Effector memory CD4-positive, alpha-beta T cell (primary cell): ENCODE measurements at places on chromosomes 2 and 18.

DNA sequence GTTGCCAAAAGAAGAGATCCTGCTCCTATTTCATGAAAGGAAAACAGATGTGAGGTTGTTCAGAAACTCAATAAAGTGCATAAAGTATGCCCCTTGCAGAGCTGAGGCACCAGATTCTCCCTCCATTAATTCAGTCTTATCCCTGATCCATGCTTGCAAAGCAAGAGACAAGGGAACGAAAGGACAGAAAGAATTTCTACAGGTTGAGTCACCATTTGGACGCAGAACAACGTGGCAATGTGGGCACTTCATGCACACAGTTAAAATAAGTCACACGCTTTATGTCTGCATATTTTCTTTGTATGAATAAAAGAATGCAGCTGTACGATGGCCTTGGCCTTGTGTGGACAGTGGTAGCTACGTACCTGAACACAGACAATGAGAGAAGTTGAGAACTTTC, 321.7 kb upstream of the REV1 start:
- no peaks in the 10 kb centered on the region for H3K36me3 ChIP-seq
- DNase-seq = no peak
- no peaks in the 10 kb centered on the region for H3K27me3 ChIP-seq
- H3K4me3 ChIP-seq = no peak overlapping the region
- no peak overlapping the region for H3K27ac ChIP-seq

DNA sequence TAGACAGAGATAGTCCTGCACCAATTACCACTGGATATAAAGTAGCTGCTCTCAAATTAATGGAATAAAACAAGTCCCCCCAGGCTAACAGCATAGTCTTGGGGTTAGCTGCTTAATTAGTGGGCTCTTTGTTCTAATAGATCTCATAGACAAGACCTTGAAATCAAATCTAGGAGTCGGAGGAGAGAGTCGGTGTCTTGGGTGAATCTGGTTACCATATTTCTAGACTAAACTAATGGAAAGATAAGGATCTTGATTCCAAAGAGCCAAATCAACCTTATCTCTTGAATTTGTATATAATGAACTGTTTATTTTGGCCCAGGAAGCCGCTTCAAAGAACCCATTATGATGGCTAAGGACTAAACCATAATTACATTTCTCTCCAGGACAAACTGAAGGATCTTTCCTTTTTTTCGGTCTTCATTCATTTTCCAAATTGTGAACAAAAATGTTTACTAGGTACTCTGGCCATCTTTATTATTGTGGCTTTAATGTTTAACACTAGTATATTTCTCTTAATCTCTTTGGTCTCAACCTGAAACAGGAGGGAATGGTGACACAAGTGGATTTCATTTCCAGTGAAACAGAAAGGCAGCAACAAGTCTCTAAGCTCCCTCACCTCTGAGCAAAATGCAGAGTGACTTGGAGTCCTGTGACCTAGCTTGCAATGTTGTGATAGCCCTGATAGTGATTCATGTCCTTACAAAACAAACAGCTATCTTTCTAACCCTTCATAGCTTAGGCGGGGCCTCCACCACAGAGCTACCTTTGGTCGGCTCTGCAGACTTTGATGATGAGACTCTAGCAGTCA, 137.9 kb upstream of the PARD3B start:
- no peaks in the 10 kb centered on the region for H3K27me3 ChIP-seq
- no peak overlapping the region for H3K27ac ChIP-seq
- H3K4me3 ChIP-seq = no peak overlapping the region
- no peaks in the 10 kb centered on the region for H3K36me3 ChIP-seq

DNA sequence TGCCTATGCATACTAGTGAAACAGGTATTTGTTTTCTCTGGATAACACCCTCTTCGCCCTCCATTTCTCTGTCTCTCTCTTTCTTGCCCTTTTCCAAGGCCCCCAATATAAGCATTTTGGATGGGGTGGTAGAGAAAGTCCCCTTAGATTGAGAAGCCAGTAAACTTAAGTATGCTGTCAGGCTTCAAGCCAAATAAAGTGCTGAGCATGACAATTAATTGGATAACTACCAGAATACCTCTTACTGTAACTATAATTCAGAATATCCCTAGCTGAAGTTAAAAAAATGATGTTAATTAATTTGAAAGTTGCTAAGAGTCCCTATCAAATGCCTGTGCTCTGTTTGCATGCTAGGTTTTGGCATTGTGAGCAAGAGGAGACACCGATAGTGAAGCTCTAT, 324.8 kb downstream of the PARD3B start:
- no peak overlapping the region for H3K27ac ChIP-seq
- no peaks in the 10 kb centered on the region for H3K27me3 ChIP-seq
- no peak overlapping the region for H3K4me3 ChIP-seq
- H3K36me3 ChIP-seq = no peaks in the 10 kb centered on the region
- H3K4me1 ChIP-seq = no peaks in the 10 kb centered on the region

DNA sequence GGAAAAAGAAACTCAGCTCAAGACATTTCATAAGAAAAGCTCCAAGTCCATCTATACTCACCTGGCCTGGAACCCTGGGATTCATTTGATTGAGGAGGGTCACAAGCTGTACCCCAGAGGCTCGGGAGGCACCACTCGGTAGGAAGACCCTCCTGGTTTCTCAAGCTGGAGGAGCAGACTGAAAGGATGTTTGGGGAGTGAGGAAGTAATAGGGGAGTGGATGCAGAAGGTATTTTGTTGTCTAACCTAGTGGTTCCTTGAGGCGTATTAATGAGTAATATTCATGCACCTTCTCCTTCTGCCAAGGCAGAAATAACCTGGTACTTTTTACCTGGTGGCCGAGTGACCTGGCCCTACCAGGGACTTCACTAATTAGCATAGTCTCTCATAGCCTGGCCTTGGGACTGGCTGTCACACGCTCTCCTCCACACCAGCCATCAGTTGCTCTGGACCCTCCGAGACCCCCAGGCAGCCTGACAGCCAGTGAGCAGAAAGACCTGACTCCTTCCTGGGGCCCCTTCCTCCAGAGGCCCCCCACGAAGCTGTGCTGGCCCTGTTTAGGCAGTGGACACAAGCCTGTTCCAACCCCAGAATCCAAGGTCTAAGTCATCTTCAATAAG, 161.4 kb downstream of the BCL2 start:
- peaks cover 89% of the 10 kb centered on the region for H3K4me1 ChIP-seq
- no peak for DNase-seq

DNA sequence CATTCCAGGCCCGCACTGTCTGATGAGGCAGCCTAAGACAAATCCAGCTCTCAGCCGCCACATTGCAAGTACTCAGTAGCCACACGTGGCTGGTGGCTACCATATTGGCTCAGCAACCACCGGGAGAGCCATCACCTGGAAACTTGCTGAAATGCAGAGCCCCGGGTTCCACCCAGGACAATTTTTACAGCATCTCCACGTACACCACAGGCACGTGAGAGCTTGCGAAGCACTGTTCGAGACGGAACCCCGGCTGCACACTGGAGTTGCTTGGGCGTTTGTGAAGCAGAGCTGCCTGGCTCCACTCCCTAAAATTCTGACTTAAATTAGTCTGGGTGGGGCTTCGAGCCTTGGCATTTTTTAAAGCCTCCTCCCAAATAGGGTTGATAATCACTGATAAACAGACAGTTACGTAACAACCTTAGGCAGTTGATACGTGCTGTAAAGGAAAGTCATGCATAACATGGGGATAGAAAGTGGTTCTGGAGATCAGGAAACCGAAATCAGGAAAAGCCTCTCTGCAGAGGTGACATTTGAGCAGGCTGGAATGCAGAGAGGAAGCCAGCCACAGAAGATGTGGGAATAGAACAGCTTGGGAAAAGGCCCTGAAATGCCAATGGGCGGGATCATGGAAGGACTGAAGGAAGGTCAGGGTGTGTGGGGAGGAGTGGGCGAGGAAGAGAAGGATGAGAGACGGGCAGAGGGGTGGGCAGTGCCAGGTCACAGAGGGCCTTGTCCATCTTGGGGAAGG, 6.2 kb downstream of the ASAP2 start:
- no peaks in the 10 kb centered on the region for H3K36me3 ChIP-seq
- no peak overlapping the region for H3K27ac ChIP-seq
- peaks cover 3% of the 10 kb centered on the region for H3K27me3 ChIP-seq

DNA sequence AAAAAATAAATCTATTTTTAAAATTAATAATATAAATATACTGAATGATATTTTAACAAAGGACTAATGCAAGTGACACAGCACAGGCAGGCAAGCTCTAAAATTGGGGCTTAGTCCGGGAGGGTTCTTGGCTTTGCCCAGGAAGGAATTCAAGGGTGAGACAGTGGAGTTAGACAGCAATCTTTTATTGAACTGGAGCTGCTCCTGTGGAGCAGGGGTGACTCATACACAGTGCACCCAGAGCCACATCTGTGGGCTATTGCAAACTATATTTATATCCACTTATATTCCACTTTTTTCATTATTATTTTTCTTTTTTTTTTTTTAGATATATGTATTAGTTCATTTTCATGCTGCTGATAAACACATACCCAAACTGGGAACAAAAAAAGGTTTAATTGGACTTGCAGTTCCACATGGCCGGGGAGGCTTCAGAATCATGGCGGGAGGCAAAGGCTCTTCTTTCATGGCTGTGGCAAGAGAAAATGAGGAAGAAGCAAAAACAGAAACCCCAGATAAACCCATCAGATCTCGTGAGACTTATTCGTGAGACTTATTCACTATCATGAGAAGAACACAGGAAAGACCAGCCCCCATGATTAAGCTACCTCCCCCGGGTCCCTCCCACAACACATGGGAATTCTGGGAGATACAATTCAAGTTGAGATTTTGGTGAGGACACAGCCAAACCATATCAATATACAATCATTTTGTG, 437.1 kb downstream of the BCL11A start:
- H3K27ac ChIP-seq = no peak overlapping the region
- H3K4me3 ChIP-seq = no peak overlapping the region
- DNase-seq = no peak
- H3K4me1 ChIP-seq = no peaks in the 10 kb centered on the region
- H3K27me3 ChIP-seq = no peaks in the 10 kb centered on the region
